ENCODE measurements at places on chromosomes 5 and 9.
A peak's percentile ranks its signal among the peaks of the same experiment; 100 is the strongest.

- no peak for DNase-seq
Measured at GRCh38 chr9:129273136-129273895, 95.3 kb upstream of the IER5L start.

DNA sequence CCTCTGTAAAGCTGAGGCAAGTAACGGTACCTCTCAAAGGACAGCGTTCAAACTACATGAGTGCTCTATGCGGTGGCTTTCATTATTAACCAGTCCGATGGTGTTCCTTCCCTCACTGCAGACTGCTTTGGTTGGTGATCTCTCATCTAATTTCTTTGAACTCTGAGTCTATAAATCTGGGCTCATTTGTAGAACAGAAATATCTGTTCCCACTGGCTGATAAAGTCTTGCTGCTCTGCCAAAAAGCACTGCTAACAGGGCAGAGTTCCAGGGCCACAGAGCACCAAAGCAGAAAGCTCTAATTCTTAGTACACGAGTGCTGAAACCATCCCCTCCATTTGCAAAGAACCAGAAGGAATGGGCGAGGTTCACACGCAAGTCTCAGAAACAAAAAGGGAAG lies 81.9 kb downstream of the MED27 start:
- DNase-seq, result peak; percentile 52

DNA sequence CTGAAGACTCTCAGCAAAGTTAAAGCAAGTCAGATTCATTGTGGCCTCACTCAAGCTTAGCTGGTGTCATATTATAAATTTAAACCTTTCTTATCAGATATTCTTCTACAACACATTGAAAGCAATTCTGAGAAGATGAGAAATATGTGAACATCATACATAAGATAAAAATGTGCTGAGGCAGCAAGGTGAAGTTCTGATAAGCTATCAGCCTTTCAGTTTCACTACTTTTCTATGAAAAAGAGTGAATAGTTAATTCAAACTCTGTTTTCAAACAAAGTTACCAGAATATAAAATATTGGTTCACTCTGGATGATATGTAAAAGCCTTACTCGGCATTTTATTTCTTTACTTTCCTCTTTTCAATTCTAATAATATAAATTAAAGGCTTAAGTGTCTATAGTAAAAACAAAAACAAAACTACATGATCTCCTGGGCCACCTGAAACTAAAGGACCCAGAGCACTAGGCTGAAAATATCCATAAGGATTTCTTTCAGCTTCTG lies 824.4 kb downstream of the MTRR start:
- no peak for DNase-seq

DNA sequence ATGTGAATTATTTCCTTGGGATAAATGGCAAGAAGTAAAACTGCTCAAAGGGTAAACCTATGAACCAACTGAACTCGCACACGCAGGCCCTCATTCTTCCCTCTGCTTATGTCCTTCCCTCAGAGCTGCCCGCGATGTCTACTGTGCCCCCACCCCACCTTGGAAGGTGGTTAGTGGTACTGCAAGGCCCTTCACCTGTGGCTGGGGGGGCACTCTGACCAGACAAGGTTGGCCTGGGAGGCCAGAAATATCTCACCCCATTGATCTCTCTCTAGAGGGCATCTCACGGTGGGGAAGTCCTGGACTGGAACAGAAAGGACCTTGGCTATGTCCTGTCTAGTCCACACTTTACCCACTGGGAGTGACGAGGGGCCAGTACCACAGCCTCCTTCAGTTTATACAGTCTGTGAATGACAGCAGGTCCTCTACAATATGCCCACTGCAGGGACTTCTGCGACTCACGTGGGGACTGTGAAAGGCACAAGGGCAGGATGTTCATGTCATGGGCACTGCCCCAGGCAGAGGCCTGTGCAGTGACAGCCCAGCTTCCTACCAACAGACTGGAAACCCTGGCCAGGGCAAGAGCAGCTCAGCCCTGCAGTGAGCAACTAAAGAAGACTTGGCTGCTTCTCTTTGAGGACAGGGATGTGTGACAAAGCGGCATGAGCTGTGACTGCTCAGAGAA lies 56.8 kb upstream of the SYNPO start:
- DNase-seq, result no peak

- DNase-seq, result no peak
Measured at GRCh38 chr5:52786949-52787599, 642 bp upstream of the ITGA1 start.

DNA sequence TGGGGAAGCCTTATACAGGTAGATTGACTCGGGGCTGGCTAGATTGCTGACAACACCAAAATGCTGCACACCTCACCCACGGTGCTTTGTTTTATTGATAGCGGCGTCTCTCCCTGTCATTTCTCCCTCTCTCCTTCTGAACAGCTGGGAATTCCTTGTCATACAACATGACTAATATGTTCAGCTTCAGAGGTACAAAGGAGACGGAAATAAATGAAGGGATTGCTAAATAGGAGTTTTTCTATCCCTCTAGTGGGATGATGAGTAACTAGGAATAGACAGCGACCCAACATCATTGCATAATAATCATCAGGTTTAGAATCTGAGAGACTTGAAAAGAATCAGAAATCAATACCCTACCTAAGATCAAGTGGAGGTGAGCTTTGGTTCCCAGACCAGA lies 337.7 kb upstream of the PANK3 start:
- peak; percentile 28 for DNase-seq

DNA sequence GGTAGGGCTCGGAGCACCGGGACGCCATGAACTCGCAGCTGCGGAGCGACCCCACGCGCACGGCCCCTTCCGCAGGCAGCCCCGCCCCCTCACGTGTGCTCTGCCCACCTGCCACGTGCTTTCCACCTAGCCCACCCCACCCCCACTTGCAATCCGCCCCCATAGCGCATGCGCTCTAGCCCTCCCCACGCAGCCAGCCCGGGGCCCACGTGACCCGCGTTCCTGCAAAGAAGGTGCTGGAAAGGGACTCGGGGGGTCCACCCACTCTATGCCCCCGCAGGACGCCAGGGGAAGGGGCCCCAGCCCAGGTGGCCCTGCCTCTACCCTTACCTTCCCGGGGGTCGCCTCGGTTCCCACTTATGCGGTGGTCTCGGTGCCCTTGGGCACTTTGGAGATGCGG lies at the start of gene SOHLH1:
SOHLH1 (minus strand) TSS at position 42 of the 400 bp plus-strand sequence; CDS start at position 28, 14 bp downstream.
- no peak for DNase-seq

GRCh38 chr5:43357067-43357466 lies 43.9 kb upstream of the HMGCS1 start:
- DNase-seq, result no peak

- DNase-seq, result no peak
Measured at GRCh38 chr9:35338561-35339274, 151.2 kb upstream of the RUSC2 start.

GRCh38 chr9:134630861-134631260 lies 10.7 kb upstream of the COL5A1 start:
- DNase-seq, result no peak

GRCh38 chr5:94771742-94772141 lies 153.3 kb downstream of the SLF1 start:
- no peak for DNase-seq

GRCh38 chr9:78035383-78035993 lies 3.9 kb upstream of the GNAQ start:
- DNase-seq, result peak; percentile 78

- peak; percentile 60 for DNase-seq
Measured at GRCh38 chr9:130682421-130683121, 11.0 kb upstream of the EXOSC2 start.

- no peak for DNase-seq
Measured at GRCh38 chr5:148970228-148970627, 92.6 kb downstream of the SH3TC2 start.

- no peak for DNase-seq
Measured at GRCh38 chr5:133267601-133268000, 215.8 kb downstream of the HSPA4 start.

DNA sequence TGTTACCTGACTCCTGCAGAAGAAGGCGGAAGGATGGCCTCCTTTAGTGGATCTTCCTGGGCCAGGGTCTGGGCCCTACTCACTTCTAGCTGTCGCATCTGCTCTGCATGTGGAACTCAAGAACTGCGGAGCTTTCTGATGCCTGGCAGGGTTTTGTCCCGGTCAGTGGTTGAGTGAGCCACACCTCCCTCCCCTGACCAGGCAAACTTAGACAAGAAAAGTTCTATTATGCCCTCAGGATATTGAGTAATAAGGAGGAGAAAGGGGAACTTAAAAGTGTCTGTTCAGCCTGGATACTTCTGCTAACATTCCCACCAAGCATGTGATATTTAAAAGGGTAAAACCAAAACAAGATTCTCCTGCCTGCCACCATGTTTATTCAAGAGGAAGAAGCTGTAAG lies at the start of gene FYB1:
FYB1 (minus strand) TSS at position 127 of the 400 bp plus-strand sequence. CDS start 16,603 bp downstream, outside the sequence.
- no peak for DNase-seq

DNA sequence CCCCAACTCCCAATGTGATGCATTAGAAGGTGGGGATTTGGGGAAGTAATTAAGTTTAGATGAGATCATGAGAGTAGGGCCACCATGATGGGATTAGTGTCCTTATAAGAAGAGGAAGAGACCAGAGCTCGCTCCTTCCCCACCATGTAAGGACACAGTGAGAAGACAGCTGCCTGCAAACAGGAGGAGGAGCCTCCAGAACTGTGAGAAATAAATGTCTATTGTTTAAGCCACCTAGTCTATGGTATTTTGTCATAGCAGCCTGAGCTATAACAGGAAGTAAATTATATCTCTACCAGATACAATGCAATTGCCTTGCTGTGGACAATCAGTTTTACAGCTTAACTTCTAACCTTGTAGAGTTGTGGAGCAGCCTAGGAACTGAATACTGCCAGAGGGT lies 58.0 kb downstream of the ANKRD33B start:
- no peak for DNase-seq

- no peak for DNase-seq
Measured at GRCh38 chr9:14279671-14280070, 34.3 kb downstream of the NFIB start.

DNA sequence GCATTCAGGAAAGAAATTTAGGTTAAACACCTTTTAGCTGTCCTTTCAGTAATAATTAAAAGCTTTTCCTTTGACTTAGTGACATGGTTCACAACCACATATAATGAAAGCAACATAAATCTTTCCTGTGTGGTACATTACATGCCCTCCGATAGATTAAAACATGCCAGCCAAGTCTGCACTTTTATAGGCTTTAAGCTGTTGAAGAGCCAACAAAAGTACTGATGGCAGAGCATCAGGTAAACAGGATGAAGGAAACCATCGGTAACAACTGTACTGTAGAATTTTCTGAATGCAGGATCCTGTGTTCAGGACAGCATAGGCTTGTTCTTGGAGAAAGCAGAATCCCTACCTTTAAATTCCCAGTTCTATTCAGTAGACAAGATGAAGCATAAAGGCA lies 226.6 kb downstream of the MLLT3 start:
- DNase-seq, result no peak

- DNase-seq, result peak; percentile 41
Measured at GRCh38 chr9:82526577-82526976, 536.4 kb downstream of the RASEF start.

DNA sequence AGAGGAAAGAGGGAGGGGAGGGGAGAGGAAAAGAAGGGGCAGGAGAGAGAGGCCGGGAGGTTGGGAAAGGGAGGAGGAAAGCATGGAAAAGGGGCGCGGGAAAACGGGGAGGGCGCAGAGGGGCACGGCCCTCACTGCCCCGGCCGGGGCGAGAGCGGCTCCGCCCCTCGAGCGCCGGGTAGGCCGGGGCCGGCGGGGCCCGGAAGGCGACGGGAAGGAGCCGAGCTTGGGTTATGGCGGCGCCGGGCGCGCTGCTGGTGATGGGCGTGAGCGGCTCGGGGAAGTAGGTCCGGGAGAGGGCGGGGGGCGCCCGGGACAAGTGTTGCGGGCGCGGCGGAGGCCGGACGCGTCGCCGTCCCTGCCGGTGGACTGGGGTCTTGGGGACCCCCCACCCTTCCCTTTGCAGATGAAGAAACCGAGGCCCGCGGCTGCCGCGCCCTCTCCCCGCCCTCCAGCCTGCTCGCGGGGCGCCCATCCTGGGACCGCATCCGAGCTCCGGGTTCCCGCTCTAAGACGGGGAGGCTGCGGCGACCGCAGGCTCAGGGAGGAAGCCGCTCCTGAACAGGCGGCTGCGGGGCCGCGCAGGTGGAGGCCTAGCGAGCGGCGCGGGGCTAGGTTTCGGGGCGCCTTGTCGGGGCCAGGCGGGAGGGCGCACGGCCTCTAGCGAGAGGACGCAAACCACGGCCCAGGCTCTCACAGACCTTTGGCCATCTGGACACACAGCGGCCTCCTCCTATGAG lies at the start of gene IDNK:
IDNK (plus strand) TSS at position 205 of the 740 bp plus-strand sequence; CDS start at position 234, 29 bp downstream.
- peak; percentile 36 for DNase-seq

- no peak for DNase-seq
Measured at GRCh38 chr9:85178474-85178873, 508.9 kb downstream of the NTRK2 start.

DNA sequence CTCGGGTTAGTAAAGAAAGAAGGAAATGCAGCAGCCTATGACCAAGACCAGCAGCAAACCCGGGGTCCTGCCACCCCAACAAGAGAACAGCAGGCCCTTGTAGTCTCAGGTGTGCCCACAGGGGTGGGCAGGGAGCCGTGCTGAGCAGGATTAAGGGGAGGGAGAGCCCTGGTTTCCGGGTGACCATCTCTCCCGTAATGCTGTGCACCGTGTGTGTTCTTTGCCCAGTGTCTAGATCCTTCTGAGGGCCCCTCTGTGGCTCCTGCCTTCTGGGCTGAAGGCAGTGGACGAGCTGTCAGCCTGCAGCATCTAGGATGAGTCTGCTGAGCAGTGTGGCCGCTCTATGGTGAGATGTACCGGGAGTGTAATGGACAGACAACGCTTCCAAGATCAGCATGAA lies 12.7 kb upstream of the PLEKHG4B start:
- DNase-seq, result no peak

DNA sequence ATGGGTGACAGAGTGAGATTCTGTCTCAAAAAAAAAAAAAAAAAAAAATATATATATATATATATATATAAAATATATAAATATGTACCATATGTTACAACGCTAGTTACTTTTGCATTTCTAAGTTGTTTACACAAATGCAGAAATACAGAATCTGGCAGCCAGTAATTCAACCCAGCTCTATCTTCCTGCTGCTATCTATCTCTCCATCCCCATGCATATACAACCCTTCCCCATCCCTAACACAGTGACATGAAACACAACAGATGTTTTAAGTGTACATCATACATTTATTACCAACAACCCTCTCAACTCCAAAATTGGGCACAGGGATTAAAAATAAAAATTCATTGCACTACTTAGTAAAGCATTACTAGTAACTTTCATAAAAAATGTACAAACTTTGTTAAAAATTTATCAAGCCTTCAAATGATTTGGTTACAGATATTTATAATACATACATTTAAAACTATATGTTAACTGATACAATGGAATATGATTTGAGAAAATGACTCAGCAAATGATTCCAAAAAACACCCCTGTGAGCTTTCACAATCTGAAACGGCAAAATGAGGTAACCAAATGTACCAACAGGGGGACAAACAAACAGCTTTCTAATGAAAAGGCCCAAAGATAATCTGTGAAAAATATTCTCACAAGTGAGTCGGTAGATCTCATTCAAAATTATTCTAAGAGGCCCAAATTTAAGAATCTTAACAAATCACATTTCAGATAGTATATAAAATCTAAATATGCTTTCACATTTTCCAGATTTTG lies 63.8 kb downstream of the RNF38 start:
- DNase-seq, result no peak

DNA sequence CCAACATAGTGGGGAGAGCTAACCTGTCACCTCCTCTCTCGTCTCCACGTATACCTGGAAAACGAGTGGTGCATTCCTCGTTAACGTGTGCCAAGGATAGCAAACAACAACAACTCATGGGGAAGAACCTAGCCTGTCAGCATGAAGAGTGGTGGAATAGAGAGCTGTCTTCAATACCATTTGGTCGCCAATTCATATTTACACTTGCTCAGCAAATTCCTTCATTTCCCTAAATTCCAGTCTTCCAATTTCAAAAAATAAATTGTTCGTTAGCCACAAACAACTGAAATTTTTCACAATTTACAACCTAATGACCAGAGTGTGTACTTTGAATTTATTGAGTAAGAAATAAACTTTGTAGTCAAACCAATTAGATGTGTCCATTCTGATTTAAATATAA lies 344.8 kb downstream of the NTRK2 start:
- DNase-seq, result no peak

Measured in fibroblast of upper back skin (primary cell).